ENCODE measurements at places on chromosomes 4 and X.

DNA sequence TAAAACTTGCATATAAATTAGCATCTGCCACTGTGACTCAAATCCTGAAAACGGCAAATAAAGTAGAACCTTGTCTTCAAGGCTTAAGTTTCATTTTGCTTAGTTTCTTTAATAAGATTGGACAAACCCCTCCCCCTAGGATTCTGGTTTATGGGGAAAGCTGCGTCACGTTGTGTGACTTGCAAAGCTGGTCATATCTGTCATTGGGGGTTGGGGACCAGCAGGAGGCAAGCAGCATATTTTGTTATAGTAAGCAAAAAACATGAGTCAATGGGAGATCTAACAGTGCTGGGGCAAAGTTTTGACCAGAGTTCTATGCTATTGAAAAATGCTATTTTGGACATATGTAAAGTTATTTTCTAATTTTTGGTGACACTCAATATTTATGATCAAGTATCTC, 407.3 kb downstream of the PCDH18 start:
- DNase-seq = no peak

GRCh38 chrX:5898463-5898862, 330.2 kb downstream of the NLGN4X start:
- DNase-seq = no peak

DNA sequence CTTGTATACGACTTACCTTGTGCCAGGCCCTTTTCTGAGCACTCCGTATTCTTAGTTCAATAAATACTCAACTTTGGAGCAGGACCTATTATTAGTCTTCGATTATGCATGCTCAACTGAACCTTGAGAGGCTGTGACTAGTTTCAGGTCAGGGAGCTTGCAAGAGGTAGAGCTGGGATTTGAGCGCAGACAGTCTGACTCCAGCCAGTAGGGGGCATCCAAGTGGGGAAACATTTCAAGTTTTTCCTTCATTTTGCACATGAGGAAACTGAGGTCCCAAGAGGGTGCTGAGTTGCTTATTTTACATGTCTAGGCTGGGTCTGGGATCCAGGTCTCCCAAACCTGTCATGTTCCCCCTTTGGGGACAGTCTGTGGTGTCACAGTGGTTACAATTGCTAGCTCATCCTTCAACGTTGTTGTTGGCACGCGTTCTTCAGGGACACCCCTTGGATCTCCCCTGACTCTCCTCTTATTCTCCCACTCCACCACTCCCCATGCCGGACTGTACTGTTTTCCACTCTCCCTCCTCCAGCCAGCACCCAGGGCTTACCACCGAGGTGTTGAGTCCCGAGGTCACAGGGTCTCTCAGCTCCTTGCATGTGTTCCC, 6.7 kb upstream of the PRICKLE3 start:
- no peak for DNase-seq

DNA sequence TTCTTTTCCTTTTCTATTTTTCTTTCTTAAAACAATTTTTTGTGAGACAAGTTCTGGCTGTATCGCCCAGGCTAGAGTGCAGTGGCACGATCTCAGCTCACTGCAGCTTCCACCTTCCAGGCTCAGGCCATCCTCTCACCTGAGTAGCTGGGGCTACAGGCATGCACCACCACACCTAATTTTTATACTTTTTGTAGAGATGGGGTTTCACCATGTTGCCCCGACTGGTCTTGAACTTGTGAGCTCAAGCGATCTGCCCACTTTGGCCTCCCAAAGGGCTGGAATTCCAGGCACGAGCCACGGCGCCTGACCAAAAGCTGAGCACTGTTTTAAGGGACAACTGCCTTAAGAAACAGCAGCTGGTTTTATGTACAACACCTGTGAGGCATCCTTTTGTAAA, 9.3 kb upstream of the NAT8L start:
- no peak for DNase-seq

DNA sequence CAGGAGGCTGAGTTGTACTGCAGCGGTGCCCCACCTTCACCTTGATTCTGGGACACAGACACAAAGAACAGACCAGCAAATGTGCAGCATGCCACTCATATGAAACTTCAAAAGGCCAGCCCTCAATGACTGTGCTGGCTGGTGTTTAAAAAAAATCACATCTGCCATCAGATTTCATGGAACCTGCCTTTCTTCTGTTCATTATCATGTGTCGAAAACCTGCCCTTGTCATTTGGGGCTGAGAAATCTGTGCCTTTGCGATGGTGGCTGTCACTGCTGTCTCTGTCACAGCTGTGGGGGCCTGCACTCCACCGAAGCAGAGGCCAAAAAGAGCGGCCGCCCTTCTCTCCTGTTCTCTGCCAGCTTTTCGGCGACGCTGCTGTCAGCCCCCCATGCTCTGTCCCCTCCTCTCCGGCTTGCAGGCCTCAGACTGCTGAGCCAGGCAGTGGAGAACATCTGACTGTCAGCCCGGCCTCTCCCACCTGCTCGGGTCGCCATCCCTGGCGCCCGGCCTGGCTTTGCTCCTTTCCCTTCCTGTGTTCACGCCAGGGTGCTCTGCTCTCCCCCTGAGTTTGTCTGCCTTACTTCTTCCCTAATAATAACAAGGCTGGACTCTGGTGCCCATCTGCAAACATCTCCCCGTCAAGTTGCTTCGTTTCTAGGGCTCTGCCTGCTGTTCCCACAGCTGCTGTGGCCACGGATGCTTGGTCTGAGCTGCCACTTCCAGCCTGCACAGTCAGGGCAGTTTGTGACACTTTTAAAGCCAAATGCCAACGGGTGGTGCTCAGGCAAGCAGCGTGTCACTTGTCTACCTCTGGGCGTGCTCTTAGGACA, 355.2 kb downstream of the UNC5C start:
- no peak for DNase-seq

GRCh38 chrX:48611703-48612102, 14.4 kb downstream of the WDR13 start:
- no peak for DNase-seq

GRCh38 chrX:18997916-18998315, 14.0 kb upstream of the PHKA2 start:
- DNase-seq = no peak

DNA sequence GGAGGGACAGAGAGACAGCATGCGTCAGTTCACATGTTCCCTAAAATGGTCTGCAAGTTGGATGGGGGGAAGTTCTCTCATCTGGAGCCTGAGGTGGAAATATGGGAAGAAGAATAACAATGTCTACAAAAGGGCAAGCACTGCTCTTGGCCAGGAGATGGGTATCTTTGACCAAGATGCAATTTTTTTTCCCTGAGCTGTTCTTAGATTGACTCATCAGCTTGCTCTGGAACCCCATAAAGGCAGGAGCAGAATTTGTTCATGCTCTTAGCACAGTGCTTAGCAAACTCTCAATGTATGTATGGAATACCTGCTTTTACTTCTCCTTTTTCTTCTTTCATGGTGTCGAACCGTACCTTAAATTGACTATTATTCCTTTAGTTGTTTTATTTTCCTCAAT, 90.5 kb upstream of the ZNF827 start:
- no peak for DNase-seq

DNA sequence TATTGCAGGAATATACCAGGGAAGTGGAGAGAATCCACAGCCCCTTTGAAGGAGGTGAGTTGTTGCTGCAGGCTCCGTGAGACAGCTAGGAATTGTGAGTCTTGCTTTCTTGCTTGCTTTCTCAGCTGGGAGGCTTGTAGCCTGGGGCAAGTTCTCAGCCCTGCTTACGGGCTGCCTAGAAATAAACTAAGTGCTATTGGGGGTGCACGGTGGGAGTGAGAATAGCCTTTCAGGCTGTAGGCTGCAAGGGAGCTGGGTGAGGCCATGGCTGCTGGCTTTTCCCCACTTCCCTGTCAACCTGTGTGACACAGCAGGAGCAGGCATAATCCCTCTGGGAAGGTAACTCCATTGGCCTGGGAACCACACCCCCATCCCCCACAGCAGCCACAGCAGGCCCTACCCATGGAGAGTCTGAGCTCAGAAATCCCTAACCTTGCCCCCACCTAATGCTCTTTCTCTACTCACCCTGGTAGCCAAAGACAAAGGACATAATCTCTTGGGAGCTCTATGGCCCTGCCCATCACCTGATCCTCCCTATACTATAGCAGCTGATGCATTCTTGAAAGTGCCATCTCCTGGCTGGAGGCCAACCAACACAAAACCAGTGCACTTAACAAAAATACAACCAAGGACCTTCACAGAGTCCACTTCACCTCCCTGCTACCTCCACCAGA, 113.0 kb downstream of the MMRN1 start:
- DNase-seq = no peak

- no peak for DNase-seq
These were observed 46.7 kb downstream of the MAGEB17 start for GRCh38 chrX:16213961-16214360.

- DNase-seq = no peak
These were observed at the start of gene ATP1B4 for GRCh38 chrX:120361764-120362305. ATP1B4 (plus strand) TSS chrX:120362089; CDS start chrX:120362169, 80 bp downstream.

DNA sequence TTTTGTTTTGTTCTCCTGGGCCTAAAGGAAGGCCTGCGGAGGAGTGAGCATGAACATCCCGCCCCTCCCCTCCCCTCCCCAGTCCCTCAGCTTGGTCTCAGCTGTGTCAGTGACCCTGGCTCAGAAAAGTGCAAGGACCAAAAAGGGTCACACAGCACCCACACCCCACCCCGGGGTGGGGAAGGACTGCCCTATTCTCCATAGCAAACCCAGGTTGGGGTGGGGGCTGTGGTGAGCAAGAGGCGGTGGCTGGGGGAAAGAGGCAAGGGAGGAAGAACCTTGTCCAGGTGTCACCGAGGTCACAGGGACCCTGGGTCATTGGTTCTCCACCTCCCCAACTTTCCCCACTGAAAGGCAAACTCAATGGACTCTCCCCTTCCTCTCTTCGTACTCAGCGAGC, 7.6 kb upstream of the MSX1 start:
- no peak for DNase-seq

GRCh38 chrX:24846550-24847150, 152.9 kb downstream of the POLA1 start:
- DNase-seq = no peak
